NCI-H2081 treated with DMSO at 0.1 percent for 48 hours (cell line): ENCODE measurements at places on chromosomes 2 and 18.
A peak's percentile ranks its signal among the peaks of the same experiment; 100 is the strongest.

GRCh38 chr18:22550366-22550765 is 132.7 kb upstream of the CTAGE1 start:
- DNase-seq = no peak

DNA sequence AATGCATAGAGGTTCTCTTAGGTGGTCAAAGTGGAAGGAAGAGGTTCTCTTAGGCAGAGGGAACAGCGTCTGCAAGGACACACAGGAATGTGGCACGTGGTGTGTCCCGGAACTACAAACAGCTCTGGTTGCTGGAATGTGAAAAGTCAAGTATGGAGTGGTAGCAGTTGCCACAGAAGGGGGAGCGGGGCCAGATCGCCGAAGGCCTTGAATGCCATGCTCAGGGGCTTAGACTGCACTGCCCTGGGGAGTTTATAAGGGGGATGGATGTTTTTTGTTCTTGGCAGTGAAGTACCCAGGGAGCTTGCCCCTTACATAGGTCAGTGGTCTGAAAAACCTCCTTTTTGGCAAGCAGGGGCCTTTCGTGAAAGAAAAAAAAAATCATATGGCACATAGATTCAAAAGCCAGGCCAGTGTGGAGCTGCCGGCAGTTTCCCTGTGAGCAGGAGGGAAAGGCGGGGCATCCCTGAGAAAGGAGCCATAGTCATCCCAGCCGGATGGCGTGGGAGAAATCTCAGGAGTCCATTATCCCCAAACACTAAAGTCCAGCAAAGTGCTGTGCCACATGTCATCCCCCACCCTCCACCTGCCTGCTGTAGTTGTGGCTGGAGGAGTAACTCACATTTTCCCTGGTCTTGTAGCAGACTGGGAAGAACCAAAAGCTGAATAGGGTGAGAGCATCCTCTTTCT is 45.4 kb downstream of the GORASP2 start:
- DNase-seq = no peak

- DNase-seq = no peak
Observed at GRCh38 chr2:204321027-204321800, 224.1 kb upstream of the PARD3B start.

DNA sequence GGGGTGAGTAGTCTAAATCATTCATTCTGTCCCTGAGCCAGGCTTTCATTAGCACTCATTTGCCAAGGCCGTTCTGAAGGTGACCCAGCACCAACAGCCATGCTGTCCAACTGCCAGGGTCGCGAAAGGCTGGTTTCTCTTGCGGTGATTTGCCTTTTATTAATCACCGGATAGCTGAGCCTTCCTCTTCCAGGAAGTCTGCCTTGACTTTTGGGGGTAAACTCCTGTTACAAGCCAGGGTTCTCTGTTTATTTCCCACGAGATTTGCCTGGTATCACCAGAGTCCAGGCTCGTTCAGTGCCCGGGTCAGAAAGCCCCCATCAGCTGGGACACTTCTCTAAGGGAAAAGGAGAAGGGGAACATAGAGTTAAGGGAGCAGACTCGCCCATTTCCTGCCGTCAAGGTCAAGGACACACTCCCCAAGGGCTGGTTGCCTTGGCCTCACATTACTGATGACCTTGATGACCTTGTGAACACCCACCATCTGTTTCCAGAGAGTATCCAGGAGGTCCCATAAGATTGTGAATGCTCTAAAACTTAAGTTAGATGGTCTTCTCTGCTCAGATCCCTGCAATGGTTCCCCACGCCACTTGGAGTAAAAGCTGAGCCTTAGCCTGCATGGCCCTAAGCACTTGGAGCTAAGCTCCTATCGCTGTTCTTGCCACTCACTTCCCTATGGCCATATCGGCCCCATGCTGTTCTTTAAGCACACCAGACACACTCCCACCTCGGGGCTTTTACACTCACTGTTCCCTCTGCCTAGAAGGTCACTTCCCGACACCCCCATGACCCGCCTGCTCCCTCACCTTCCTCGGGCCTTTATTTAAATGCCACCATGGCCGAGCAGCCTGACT is 118.0 kb upstream of the STPG4 start:
- no peak for DNase-seq

DNA sequence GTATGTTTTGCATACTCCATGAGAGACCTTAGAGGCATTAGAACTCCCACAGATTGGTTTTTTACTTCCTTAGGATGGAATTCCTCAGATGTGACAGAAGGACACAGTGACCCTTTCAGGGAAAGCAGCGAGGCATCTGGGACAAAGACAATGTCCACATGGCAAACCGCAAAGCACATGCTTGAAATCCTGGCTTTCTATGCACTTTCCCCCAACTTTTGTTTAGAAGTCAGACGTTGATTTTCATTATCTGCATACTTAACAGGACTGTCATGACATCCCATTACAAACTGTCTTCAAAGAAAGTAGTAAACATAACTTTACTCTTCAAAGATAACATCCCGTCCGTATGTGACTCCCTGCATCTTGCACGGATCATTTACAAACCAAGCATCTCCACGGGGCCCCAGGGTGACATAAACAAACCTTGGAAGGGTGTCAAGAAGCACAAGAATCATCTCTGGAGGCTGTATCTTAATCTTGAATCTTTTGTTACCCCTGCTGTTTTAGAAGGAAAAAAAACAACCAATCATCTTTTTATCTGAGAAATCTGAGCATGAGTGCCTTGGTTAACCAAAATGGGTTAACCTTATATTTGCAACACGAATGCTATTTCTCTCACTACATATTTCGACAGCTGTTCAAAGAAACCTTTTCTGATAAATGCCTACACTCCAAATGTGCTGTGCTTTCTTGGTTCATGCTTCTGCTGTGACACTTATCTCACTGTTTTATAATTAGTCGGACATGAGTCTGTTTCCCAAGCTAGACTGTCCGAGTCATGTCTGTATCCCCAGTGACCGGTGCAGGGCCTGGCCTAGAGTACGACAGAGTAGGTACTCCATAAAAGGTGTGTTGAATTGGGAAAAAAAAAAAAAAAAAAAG is 90.8 kb downstream of the CCBE1 start:
- no peak for DNase-seq

- DNase-seq = no peak
Observed at GRCh38 chr2:50042771-50043170, 888.5 kb upstream of the FSHR start.

- no peak for DNase-seq
Observed at GRCh38 chr2:158046121-158046880, 55.4 kb upstream of the UPP2 start.

- DNase-seq = no peak
Observed at GRCh38 chr2:154698721-154699574, 453 bp downstream of the KCNJ3 start.

GRCh38 chr2:145625111-145625510 is 1105.2 kb upstream of the ZEB2 start:
- no peak for DNase-seq

DNA sequence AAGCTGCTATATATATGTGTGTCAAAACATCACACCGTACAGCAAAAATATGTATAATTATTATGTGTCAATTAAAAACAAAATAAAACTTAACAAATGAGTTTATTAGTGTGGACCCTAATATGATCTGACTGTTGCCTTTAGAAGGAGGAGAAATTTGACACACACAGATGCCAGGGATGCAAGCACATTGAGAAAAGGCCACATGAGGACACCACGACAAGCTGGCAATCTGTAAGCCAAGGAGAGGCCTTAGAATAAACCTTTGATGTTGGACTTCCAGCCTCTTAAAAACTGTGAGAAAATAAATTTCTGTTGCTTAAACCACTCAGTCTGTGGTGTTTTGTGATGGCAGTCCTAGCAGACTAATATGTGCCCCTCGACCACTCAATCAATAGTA is 214.7 kb downstream of the KCNS3 start:
- DNase-seq = no peak

DNA sequence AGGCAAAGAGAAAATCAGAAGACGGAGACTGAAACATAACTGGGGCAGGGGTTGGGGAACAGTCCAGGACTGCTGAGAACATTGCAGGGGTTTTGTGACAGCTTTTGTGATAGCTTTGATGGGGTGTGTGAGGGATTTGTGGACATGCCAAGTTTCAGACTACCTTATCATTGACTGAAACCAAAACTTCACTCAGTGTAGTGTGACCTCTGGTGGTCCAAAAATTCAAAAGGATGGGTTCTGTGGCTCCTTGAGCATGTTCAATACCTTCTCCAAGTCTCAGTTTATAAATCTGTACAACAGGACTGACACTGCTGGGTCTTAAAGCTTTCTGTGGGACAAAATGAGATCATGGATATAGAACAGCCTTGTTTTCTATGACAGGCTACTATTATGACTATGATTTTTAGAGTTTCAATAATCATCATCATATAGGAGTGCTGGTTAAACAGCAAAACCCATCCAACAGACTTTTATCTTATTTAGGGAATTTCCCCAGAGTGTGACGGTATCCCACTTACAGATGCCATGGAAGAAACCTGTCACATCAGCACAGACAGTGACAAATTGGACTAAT is 259.2 kb upstream of the SLC14A2 start:
- no peak for DNase-seq

DNA sequence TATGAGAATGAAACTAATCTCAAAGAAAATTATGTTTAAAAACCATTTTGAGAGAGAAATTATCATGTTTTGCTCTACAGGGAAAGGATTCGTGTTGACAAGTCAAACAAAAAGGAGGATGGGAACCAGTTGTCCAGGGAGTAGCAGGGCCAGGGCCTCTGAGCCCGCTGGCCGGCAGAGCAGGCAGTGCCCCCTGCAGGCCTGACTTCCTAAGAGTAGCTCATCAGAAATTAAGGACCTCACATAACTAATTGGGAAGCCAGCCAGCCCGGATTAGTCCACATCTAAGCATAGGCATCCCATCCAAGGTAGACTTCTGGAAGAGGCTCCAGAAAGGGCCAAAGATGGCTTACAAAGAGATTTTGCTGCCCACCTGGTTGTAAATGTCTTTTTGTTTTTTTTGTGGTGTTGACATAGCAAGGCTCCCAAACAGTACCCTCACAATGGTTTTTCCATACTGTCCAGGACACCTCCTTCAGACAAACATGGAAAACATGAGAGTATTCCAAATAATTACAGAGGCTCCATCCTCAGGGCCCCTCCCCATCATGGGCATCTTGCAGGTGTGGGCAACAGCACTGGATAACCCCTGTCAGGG is 241.2 kb upstream of the TANK start:
- no peak for DNase-seq

- DNase-seq = no peak
Observed at GRCh38 chr2:56369316-56369715, 185.5 kb downstream of the CCDC85A start.

- DNase-seq = no peak
Observed at GRCh38 chr2:40395169-40396073, 56.5 kb downstream of the SLC8A1 start.

DNA sequence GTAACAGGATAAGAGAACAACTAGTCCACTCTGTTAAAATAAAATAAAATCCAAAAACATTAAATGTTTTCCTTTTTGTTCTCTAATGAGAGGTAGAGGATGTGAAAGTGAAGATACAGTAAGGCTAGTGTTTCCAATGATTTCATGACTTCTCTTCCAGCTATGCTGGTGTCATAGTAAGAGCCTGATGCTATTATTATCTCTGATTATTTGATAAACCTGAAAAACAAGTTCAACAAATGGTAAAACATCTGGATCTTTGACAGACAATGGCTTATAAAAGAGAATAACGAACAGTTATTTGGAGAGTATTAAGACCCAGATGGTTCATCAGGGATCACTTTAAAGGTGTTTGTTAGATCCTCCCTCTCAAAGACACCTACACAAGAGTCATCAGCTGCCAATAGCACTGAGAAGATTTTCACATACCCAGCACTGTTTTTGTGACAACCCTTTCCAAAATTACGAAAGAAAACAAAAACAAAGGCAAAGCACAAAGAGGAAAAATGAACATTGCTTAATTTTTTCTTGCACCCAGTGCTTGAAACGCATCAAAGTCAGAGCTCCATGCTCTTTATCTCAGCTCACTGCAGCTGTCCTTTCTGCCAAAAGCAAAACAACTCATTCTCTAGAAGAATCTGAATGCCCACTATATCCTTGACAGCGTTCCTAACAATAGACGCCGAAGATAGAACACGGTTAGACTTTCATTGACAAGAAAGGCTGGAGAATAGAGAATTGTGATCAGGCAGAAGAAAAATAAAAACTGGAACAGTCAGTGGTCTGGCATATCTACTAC is 168.6 kb downstream of the SLC8A1 start:
- no peak for DNase-seq

GRCh38 chr2:219086196-219086595 is 25.5 kb upstream of the IHH start:
- no peak for DNase-seq

DNA sequence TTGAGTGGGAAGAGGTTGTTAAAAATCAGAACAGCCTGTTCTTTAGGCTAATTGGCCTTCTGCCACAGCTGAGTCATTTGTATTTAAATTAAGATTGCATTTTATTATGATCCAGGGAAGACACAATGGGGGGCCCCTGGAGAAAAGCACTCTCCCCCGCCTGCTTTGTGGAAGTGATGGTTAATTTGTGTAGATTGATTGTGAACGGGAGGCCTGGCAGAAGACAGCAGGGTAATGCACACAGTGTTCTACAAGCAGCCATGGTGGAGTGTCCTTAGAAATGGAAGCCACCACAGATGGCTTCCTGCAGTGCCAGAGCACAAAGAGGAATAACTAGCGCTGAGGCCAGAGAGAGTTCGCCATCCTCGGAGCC is 19.6 kb downstream of the RAMP1 start:
- DNase-seq = peak; percentile 74

DNA sequence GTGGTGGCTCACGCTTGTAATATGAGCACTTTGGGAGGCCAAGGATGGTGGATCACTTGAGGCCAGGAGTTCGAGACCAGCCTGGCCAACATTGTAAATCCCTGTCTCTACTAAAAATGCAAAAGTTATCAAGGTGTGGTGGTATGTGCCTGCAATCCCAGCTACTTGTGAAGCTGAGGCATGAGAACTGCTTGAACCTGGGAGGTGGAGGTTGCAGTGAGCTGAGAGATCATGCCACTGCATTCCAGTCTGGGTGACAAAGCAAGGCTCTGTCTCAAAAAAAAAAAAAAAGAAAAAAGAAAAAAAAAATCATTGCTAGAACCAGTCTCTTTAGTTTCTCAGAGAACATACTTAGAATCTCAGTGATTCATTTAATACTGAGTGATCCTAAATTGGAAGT is 217.1 kb downstream of the DYM start:
- DNase-seq = no peak

DNA sequence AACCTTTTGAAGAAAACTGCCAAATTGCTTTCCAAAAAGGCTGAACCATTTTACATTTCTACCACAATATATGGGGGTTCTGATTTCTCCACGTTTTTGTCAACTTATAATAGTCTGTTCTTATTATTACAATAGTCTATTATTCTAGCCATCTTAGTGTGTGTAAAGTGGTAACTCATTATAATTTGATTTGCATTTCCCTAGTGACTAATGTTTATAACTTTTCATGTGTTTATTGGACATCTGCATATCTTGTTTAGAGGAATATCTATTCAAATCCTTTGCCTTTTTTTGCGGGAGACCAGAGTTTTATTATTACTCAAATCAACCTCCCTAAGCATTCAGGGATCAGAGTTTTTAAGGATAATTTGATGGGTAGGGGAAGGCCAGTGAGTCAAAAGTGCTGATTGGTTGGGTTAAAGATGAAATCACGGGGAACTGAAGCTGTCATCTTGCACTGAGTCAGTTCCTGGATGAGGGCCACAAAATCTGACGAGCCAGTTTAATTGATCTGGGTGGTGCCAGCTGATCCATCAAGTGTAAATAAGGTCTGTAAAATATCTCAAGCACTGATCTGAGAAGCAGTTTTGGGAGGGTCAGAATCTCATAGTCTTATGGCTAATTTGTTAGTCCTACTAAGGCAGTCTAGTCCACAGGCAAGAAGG is 303.4 kb upstream of the NCKAP5 start:
- no peak for DNase-seq
